HL-60 (cell line): ENCODE measurements at places on chromosomes 13 and 19.

DNA sequence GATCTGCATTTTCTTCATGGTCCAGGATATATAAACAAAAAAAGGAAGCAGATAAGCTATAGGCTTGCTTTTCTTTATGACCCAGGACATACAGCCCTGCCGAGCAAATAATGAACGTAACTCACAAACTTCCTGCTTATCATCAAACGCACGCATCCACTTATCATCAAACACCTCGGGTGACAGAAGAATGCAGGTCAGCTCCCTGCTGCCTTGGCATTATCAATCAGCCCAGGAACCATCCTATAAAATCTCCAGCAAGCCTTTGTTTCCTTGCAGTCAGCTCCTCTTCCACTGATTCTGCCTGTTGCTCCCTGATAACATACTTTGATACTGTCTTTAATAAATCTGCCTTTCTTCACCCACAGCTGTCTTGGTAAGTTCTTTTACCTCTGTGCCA lies 5.3 kb upstream of the ZNF583 start:
- DNase-seq, result no peak

- peak; percentile 86 for DNase-seq
Measured at GRCh38 chr19:48646001-48646721, at the start of gene CA11. Gene CA11 (minus strand): TSS chr19:48646187. CDS start chr19:48645632, 555 bp downstream.

GRCh38 chr13:110108348-110109139 lies 198.4 kb downstream of the COL4A1 start:
- DNase-seq, result peak; percentile 72

GRCh38 chr13:66895780-66896179 lies 334.4 kb downstream of the PCDH9 start:
- DNase-seq, result no peak

GRCh38 chr19:46542428-46543230 lies 47.0 kb upstream of the PNMA8B start:
- DNase-seq, result peak; percentile 81

DNA sequence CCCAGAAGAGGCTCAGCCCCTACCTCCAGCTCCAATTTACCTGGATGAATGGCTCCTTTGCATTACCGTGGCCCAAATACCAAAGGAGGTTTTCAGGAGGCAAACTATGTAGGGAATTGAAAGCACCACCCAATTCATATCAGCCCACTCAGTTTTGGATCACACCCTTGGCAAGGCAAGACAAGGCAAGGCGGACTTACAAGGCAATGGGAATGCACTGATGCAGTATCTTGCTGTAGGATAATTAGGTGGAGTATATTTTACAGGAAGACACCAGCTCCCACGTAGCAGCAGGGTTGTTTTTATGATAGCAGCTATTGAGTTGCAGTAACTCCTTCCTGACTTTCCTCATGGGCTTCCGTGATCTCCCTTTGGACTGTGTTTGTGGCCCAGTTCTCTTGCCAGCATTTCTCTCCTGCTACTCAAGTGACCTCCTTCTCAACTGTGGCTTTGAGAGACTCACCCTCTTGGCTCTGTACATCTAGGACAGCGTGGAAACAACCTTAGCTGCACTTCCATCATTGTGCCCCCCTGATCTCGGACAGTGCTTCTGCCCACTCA lies 935.9 kb downstream of the EFNB2 start:
- no peak for DNase-seq

- no peak for DNase-seq
Measured at GRCh38 chr19:1362387-1363257, 21.1 kb upstream of the NDUFS7 start.
